ENCODE measurements at places on chromosomes 5 and 9.

DNA sequence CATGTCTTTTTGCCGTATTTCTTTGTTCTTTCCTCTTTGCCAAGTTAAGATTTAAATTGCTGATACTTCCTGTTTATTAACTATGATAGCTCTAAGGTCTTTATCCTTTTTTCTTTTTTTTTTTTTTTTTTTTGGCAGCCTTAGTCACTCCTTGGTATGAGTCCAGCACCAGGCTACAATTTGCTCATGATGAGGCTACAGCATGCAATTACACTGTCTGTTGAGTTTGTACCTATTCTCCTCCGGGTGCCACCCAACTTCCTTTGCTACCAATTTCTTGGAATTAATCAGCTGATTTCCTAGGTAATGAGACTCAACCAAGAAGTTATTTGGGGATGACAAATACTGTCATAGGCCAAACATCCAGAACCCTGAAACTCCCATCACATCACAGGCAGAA, 25.5 kb downstream of the ACTL7B start:
- DNase-seq = no peak

DNA sequence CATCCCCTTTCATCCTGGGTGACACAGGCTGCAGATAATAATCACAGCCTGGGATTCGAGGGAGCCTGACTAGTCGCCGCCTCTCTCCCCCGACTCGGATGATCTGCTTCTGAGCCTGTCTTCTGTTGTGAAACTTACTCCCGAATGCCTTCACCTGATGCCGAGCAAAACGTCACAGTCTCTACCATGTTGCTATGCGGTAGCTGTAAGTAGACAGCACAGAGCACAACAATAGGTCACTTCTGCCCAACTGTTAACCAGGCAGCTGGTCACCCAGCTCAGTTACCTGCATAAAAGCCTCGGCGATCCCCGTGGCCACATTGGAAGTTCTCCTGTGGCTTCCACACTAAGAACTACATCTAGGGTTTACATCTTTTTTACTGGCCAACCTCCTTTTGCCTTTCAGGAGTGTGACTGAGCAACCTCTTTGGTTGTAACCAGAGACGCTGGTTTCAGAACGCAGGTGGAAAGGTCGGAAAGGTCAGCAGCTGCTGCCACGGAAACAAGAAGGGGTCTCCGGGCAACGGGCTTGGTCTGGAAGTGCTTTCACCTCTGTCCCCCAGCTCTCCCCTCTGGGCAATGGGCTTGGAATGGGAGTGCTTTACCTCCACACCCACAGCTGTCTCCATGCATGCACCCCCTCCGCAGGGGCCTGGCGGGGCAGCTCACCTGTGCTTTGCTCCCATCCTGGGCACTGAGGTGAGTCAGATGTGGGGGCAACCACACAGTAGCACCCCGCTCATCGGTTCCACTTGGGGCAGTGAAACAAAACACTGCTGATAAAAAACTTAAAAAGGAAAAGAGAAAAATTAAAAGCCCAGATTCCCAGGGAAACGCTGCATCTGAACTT, 7.6 kb upstream of the PPP1R26 start:
- no peak for DNase-seq

DNA sequence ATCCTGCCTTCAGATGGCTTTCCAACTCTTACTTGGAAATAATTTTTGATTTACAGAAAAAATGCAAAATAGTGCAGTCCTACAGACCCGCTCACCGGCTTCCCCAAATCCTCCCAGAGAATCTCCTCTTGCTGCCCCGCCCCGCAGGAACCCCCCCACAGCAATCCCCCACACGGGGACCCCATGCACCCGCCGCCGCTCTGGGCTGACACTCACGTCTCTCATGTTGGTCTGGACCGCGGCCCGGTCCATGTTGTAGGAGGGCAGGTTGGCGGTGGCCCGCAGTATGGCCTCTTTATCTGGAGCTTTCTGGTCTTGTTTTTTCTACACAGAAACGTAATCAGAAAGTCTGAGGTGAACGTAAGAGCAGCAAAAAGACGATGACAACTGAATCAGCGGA, 13.6 kb downstream of the UBAC1 start:
- no peak for DNase-seq

DNA sequence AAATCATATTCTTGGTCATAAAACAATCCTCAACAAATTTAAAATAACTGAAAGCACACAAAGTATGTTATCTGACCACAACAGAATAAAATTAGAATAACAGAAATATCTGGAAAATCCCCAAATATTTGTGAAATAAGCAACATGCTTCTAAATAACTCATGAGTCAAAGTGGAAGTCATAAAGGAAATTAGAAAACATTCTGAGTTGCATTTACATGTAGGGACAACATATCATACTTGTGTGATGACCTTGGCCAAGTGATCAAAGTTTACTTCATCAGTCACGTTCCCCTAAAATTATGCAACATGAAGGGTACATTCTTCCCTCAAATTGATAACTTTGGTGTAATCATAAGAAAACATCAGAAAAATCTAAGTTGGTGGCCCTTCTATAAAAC, 64.7 kb downstream of the CSF2 start:
- DNase-seq = no peak

GRCh38 chr9:133119846-133120500, 1.1 kb downstream of the RALGDS start:
- DNase-seq = no peak

DNA sequence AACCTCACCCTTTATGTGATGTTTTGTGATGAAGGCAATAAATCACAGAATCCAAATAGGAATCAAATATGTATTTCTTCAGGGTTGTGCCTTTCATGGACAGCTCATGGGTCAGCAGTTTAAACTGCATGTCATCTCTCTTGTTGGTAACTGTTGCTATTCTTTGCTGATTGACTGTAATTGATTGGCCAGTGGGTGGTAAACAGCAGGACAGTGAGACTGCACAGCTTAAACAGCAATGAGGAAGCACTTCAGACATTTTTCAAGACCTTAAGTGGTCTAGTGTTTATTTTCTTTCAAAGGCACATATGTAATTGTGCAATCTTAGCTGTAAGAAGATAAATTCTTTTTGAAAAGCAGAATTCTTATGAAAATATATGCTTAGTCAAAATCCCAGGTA, 260.5 kb downstream of the COX7C start:
- DNase-seq = no peak

DNA sequence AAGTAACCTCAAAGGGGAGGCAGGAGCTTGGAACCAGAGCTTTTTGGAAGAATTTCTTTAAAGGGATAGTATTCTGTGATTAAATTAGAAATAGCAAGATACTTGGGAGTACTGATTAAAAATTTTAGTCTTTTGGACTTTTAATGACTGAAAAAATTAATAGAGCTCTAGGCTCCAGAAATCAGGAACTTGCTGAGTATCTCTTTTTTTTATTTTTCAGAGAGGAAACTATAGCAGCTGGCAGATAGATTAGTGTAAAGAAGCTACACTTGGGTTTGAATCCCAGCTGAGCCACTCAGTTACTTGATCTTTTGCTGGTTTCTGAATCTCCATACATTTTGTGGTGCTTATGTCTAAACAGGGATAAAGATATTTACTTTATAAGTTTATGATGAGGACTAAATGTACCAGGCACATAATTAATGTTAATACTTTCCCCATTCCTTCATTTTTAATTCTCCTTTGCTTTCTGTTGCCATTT, 94.2 kb upstream of the TNC start:
- DNase-seq = no peak

DNA sequence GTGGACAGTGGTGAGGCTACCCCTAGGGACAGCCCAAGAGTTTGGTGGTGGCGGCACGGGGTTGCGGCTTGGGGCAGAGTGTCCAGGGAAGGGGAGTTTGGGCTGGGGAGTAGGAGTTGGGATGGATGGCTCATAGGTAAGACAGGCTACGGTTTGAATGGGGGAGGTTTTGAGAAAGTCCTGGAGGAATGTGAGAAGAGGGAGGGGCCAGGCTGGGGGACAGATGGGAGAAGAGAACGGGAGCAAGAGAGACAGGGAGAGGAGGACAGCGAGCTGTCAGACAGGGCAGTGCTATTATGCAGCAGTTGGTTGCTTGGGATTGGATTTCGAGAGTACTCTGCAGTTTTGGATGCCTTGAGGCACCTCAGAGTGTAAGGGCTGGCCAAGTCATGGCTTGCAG, 24.5 kb downstream of the PSD2 start:
- DNase-seq = no peak

DNA sequence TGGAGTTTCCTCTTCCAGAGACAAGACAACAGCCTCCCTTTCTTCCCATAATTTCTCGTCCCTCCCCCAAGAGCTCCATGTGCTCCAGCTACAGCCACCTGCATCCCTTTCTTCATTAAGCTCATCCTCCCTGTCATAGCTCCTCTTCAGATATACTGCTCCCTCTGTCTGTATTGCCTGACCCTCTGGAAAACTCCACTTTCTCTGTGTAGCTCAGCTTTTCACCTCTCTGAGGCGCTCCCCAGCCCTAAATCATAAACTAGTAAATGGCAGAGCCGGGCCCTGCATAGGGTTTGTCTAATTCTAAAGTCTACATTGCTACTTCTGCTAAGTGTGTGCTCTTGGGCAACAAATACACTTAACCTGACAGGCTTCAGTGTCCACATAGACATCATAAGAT, 8.8 kb upstream of the PLIN2 start:
- DNase-seq = no peak

DNA sequence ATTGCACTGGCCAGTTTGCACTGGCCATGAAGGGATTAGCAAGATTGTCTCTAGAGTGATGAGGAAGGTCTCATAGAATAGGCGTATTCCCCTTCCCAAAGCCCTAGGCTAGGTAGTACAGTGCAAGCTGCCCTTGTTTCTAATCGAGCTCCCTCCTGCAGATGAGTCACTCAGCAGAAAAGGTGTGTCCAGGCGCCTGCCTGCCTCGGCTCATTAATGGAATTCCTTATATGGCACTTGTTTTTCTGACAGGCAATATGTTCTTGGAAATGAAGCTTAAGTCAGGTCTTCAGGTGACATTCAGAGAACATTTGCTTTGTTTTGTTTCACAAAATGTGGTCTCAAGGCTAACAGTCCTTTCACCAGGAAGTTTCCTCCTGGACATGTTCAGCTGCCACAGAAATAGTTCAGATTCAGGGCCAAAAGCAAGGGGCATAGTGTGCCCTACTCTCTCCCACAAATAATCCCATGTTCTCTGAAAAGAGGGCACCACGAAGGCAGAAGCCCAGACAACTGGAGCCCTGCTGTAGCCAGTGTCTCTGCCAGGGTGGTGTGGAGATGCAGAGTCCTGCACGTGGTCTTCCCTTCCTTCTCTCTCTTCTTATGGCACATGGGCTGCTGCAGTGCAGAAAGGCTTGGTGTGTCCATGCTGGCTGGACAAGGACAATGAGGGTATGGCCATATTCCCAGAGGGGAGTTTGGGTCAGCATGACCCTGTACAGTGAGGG, 281.1 kb upstream of the MAP3K1 start:
- DNase-seq = no peak

- no peak for DNase-seq
These were observed 148.3 kb downstream of the ESM1 start for GRCh38 chr5:54837093-54837492.

DNA sequence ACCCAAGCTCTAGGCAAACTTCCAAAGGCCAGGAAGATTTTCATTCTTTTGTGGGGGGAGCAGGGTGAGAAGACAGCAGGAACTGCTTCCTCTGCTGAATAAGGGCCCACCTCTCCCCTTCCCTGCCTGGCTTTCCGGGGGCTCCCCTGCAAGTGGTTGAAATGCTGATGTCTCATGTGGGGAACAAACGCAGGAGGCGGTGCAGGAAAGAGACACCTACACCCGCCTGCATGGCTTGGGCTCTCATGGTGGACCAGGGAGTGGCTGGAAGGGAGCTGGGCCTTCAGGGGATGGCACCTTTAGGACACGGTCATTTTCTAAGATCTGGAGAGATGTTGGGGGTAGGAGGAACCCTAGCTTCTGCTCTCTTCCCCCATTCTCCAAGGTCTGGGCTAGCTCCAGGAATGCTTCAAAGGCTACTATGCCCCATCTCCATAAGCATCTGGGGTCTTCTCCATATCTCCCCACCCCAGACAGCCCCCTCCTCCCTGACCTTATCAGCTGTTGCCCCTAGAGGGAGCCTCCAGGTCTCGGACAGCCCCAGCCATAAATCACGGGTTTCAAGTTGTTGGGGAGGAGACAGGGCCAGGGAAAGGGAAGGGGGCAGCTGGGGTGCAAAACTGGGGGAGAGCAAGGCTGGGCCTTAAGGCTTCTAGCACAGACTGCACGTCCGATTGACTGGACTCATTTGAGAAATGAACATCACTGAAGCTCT, 76.6 kb downstream of the PSD2 start:
- DNase-seq = no peak

DNA sequence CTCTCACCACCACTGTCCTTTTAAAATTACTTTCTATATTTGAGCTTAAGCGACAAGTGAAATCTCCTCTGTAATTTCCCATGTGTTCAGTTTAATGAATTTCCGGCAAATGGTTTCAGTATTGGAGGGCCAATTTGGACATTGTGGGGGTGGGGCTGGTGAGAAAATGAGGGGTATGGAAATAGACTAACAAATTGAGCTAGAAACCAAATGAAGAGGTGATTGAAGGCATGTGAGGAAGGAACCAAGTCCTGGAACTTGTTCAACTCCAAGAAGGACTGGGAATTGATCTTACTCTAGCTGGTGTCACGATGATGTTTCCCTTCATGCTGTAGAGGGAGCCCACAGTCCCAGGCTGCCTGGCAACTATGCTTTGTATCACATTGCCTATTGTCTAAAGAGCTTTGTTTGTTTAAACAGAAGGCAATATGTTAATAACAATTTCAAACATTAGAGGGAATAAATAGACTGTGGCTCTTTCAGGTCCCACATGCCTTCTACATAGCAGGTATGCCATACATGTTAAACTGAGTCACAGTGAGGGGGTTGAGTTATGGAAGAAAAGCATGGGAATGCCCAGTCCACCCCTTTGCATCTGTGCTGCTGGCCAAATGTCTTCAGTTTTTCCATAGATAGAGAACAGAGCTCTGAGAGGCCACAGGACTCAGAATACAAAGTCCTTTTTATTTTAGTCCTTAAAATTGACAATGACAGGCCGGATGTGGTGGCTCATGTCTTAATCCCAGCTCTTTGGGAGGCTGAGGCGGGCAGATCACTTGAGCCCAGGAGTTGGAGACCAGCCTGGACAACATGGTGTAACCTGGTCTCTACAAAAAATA, 25.0 kb upstream of the MATR3 start:
- DNase-seq = no peak

DNA sequence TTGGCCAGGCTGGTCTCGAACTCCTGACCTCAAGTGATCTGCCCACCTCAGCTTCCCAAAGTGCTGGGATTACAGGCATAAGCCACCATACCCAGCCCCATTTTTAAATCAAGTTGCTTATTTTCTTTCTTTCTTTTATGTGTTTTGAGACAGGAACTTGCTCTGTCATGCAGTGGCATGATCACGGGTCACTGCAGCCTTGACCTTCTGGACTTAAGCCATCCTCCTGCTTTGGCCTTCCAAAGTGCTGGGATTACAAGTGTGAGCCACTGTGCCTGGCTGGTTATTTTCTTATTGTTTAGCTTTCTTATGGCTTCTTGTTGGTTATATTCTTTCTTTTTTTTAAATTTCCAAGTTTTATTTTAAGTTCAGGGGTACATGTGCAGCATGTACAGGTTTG, 79.7 kb upstream of the C5orf63 start:
- DNase-seq = no peak
